HS-5 (cell line): ENCODE measurements at places on chromosomes 12 and 14.
A peak's percentile ranks its signal among the peaks of the same experiment; 100 is the strongest.

DNA sequence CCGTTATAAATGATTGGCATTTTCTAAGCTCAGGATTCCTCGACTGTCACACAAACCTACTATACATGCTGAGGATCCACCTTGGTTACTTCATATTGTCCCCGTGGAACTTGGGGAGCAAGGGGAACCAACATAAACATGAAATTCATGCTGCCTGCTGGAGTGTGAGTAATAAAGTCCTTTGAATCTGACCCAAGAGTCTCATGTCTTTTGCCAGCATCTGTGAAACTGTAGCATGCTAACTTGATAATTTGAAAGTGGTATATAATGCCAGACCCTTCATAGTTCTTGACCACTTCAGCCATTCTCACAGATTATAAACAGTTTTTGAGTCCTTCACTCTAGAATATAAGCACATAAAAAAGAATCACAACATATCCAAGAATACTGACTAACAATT is 17.1 kb downstream of the SLC35F4 start:
- DNase-seq = no peak

DNA sequence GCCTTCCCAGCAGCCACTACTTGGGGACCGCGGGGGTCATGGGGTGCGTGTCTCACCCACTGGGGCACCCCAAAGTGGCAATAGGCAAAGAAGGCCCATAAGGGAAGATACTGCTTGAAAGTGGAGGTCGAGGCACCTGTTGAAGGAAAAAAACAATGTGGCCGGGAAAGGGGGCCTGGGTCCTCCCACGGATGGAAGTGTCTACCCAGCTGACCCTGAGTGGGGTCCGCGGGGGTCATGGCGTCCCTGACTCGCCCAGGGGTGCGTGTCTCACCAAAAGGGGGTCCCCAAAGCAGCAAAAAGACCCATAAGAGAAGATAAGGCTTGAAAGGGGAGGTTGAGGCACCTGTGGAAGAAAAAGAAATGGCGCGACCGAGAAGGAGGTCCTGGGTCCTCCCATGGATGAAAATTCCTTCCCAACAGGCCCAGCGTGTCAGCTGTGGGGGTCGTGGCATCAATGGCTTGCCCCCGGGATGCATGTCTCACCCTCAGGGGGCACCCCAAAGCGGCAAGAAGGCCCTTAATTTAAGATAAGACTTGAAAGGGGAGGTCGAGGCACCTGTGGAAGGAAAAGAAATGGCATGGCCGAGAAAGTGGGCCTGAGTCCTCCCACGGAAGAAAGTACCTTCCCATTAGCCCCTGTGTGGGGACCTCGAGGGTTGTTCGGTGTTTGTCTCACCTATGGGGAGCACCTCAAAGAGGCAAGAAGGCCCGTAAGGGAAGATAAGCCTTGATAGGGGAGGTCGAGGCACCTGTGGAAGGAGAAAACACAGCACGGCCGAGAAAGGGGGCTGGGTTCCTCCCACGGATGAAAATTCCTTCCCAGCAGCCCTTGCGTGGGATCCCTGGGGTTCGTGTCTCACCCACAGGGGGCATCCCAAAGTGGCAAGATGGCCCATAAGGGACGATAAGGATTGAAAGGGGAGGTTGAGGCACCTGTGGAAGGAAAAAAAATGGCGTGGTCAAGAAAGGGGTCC is 266.0 kb downstream of the ALG10 start:
- no peak for DNase-seq

GRCh38 chr12:53938326-53939140 is at the start of gene HOXC13:
Gene HOXC13 (plus strand): TSS chr12:53938831. CDS start chr12:53938907, 76 bp downstream.
- peak; percentile 96 for DNase-seq

DNA sequence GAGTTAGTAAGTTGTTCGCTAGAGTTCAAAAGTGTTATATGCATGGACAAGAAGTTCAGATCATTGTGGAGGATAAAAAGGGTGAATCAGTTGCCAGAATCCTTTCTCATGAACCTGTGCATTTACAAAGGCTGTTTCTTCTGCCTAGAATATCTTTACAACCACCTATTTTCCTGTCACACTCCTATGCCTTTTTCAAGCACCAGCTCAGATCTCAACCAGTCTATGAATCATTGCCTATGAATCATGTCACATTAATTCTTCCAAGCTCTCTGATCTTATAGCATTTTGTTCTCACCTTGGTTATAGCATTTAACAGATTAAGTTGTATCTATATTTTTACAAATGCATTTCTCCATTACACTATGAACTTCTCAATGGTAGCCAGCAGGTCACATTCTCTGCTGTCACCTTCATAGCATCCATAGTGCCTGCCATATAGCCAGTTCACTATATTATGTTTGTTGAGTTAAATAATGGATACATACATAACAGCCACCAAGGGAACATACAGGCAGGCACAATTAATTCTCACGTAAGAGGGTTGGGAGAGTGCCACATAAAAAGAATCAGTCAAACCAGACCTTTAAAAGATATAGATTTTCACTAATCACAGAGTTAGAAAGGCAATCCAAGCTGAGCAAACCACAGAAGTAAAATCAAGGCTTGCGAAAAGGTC is 573.0 kb downstream of the FOXG1 start:
- no peak for DNase-seq

DNA sequence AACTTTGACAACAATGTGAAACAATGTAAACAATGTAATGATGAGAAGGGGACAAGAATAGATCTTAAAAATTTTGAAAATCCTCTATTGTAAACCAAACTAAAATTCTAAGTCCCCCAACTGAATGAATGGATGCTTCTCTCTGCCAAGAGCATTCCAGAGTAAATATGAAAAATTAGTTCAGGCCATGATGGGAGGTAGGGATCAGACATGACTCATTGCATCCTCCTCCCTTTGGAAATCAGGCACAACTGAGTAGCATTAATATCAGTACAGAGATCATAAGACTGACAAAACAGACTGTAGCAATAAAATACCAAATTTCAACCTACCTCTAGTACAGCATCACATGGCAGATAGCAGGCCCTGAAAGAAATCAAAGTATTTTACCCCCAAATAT is 559.9 kb downstream of the C12orf50 start:
- DNase-seq = peak; percentile 18

- no peak for DNase-seq
Observed at GRCh38 chr12:52814710-52815155, 817 bp upstream of the KRT4 start.

DNA sequence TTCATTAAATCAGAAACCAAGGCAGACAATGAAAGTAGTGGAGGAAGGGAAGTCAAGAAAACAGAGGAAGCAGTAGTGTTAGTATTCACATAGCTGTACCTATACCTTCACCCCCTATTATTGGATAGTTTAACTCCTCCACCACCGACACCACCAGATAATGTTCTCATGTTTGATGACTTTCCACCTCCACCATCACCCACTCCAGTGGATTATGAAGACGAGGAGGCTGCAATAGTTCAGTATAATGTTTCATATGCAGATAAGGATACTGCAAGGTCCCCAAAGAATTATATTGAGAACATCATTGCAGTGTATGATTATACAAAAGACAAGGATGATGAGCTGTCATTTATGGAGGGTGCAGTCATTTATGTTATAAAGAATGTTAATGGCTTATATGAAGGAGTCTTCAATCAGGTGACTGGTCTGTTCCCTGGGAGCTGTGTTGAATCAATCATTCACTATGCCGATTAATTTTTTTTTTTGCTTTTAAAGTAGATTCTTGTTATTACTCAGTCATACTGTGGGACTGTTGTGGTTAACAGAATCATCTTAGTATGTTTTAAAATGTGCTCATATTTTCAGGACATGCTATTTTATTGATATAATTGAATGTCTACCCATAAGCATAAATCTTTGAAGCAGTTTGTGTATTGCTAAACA is 32.2 kb upstream of the KTN1 start:
- no peak for DNase-seq

DNA sequence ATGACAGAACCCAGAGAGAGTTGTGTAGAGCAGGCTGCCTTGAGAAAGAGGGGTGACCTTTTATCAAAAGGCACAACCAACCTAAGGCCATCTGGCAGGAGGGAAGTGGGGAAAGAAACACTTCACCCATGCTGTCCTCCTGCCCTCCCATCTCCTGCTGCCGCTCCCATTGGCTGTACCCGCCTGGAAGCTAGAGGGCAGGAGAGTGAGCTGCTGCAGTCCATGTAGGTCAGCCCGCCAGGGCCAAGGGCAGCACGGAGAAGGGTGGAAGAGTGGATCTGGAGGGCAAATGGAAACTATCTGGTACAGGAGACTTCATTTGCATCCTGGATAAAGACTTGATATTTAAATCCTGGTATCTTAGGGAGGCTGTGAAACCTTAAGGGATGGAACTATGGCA is 11.5 kb upstream of the CABP1 start:
- no peak for DNase-seq

DNA sequence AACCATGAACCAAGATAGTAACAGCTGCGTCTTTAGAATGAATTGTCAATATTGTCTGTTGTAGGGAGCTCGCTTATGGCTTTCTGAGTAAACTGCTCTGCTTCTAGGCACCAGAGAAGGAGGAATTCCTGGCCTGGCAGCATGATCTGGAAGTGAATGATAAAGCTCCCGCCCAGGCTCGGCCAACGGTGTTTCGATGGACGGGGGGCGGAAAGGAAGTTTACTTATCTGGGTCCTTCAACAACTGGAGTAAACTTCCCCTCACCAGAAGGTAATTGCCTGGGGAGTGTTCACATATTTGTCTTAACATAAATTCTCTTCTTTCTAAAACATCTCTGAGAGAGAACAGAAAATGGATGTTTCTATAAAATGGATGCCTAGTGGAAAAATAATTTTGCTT is 4.3 kb downstream of the PRKAB1 start:
- DNase-seq = no peak

DNA sequence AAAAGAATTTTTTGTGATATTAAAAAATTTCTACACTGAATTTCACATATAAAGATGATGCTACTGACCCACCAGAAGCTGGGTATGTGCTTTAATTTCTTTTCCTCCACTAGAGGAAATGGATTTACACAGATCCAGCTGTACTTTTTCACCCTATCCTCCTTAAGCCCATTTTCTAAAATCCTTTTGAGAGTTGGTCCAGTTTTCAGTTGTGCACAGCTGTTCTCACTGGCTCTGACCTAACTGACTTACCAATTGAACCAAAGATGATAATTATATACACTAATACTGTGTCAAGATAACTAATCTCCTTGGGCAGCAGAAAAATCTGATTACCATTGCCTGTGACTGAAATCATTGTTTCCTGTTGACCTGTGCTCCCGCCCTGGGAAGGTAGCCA is 108.5 kb downstream of the ZFC3H1 start:
- DNase-seq = no peak
